Naive thymus-derived CD8-positive, alpha-beta T cell (primary cell): ENCODE measurements at places on chromosomes 7 and 10.

GRCh38 chr10:92761571-92761970, 71.8 kb downstream of the HHEX start:
- H3K36me3 ChIP-seq = peaks cover 3% of the 10 kb centered on the region
- H3K4me3 ChIP-seq = no peak overlapping the region
- H3K27ac ChIP-seq = no peak overlapping the region

GRCh38 chr10:775245-776075, 86.0 kb upstream of the DIP2C start:
- DNase-seq = no peak
- no peaks in the 10 kb centered on the region for H3K36me3 ChIP-seq
- no peak overlapping the region for H3K4me3 ChIP-seq
- no peak overlapping the region for H3K27ac ChIP-seq

DNA sequence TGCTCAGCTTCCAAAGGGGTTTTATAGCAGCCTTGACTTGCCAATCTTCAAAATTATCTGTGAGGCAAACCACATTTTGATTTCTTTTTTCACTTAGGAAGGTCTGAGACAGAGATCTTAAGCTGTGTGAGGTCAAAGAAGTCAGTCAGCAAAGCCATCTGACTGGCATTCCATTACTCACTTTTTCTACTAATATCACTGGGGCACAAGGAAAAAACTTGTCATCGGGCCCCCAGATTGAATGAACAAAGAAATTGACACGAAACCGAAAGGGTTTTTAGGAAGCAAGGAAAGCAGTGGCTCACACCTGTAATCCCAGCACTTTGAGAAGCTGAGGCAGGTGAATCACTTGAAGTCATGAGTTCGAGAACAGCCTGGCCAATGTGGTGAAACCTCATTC, 78.5 kb upstream of the FRMD4A start:
- H3K4me3 ChIP-seq = peak overlapping the region; percentile 26
- peaks cover 21% of the 10 kb centered on the region for H3K4me1 ChIP-seq
- peaks cover 24% of the 10 kb centered on the region for H3K27me3 ChIP-seq

DNA sequence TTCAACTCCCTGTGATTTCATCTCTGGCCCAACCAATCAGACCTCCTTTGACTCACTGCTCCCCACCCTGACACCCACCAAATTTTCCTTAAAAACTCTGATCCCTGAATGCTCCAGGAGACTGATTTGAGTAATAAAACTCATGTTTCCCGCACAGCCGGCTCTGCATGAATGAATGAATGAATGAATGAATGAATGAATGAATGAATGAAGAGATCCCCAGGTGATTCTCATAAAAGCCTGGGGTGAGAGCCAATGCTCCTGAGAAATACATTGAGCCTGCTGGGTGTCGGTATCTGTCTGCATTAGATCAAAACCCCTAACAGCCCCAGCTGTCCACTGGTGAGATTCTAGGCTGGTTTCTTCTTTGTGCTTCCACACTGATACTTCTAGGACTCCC, 58.7 kb downstream of the HTR7 start:
- no peak overlapping the region for H3K27ac ChIP-seq
- peaks cover 9% of the 10 kb centered on the region for H3K36me3 ChIP-seq
- H3K4me3 ChIP-seq = no peak overlapping the region
- H3K4me1 ChIP-seq = no peaks in the 10 kb centered on the region

- peaks cover 39% of the 10 kb centered on the region for H3K27me3 ChIP-seq
- DNase-seq = no peak
- H3K4me1 ChIP-seq = no peaks in the 10 kb centered on the region
- H3K27ac ChIP-seq = no peak overlapping the region
- no peak overlapping the region for H3K4me3 ChIP-seq
- no peaks in the 10 kb centered on the region for H3K36me3 ChIP-seq
These were observed 40.0 kb downstream of the FANK1 start for GRCh38 chr10:125936331-125936730.

DNA sequence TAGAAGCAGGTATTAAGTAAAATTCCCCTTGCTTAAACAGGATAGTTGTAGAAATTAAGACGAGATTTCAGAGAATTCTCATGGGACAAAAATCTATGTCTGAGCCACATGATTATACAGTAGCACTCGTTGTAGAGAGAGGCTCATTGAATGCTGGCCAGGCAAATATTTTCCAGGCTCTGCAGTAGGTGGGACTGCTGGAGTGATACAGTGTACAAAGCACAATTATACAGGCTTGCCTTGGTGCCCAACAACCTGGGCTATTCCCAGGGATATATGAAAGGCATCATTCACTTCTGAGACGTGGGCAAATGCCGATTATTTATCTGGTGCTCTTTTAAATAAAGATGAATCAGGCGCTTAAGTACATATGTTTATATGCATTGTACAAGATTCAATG, 380.6 kb downstream of the PHTF2 start:
- DNase-seq = no peak
- peaks cover 3% of the 10 kb centered on the region for H3K27me3 ChIP-seq
- H3K27ac ChIP-seq = no peak overlapping the region
- H3K36me3 ChIP-seq = no peaks in the 10 kb centered on the region
- H3K4me3 ChIP-seq = no peak overlapping the region
- no peaks in the 10 kb centered on the region for H3K4me1 ChIP-seq

GRCh38 chr10:79028056-79028430, 40.7 kb upstream of the ZMIZ1 start:
- H3K4me1 ChIP-seq = peaks cover 57% of the 10 kb centered on the region
- DNase-seq = no peak

DNA sequence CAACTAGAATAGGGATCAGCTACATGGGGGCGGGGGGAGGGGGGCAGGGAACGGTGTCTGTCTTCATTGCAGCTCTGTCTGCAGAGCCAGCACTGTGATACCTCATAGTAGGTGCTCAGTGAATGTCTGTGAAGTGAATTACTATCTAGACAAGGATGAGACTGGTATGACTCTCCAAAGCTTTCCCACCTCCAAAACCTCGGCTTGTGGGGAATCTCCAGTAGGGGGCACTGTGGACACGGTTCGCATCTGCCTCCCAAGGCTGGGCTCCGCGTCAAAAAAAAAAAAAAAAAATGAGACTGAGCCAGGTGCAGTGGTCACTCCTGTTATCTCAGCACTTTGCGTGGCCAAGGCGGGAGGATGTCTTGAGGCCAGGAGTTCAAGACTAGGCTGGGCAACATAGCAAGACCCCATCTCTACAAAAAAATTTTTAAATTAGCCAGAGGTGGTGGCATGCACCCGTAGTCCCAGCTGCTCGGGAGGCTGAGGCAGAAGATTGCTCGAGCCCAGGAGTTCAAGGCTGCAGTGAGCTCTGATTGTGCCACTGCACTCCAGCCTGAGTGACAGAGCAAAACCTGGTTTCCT, 9.6 kb downstream of the TRIM56 start:
- no peak overlapping the region for H3K27ac ChIP-seq
- peaks cover 6% of the 10 kb centered on the region for H3K36me3 ChIP-seq
- H3K27me3 ChIP-seq = no peaks in the 10 kb centered on the region
- peaks cover 30% of the 10 kb centered on the region for H3K4me1 ChIP-seq
- no peak for DNase-seq

DNA sequence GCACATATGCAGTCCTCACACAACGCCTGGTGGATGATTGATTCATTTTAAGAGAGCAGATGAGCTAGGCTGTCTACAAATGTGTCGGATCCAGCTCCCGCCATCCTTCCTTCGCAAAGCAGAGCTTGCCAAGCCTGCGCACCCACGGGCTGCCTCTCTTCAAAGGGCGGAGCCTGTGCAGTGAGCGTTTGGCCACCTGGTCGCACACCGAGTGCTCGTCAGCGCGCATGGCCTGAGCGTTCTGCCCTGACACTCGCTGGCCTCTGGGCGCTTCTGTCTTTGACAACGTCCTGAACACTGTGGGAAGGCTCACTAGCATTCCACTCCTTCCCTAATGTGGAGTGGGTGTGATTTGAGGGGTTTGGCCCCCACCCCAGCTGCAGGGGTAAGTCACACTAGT, 47.1 kb upstream of the TMEM72 start:
- peaks cover 30% of the 10 kb centered on the region for H3K27me3 ChIP-seq
- no peak for DNase-seq
- H3K27ac ChIP-seq = no peak overlapping the region
- no peaks in the 10 kb centered on the region for H3K36me3 ChIP-seq

GRCh38 chr7:106060394-106060920, 51.7 kb downstream of the SYPL1 start:
- H3K27ac ChIP-seq = no peak overlapping the region
- H3K4me3 ChIP-seq = no peak overlapping the region
- H3K27me3 ChIP-seq = no peaks in the 10 kb centered on the region

- H3K36me3 ChIP-seq = no peaks in the 10 kb centered on the region
- H3K27ac ChIP-seq = no peak overlapping the region
- H3K27me3 ChIP-seq = no peaks in the 10 kb centered on the region
- H3K4me1 ChIP-seq = no peaks in the 10 kb centered on the region
These were observed 28.8 kb downstream of the TSPAN15 start for GRCh38 chr10:69480068-69480412.

DNA sequence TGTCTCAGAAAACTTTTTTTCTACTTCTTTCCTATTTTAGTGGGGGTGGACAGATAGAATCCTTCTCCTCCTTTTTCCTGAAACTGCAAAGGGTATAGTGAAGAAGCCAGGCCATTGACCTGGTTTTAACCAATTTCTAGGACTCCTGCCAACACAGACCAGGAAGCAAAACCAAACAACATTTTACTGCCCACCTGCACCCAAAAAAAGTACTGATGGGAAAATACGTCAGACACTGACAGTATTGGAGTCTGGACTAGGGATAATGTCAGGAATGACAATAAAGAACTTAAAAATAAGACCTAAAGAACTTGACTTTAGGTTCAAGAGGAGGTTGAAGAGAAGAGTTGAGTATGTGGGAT, 5.0 kb upstream of the STEAP4 start:
- no peak overlapping the region for H3K4me3 ChIP-seq
- no peak overlapping the region for H3K27ac ChIP-seq
- H3K4me1 ChIP-seq = peaks cover 3% of the 10 kb centered on the region

- no peaks in the 10 kb centered on the region for H3K27me3 ChIP-seq
- no peak overlapping the region for H3K4me3 ChIP-seq
- H3K4me1 ChIP-seq = no peaks in the 10 kb centered on the region
- no peak for DNase-seq
- peak overlapping the region; percentile 78 for H3K27ac ChIP-seq
These were observed 46.4 kb upstream of the ZNF746 start for GRCh38 chr7:149544028-149544427.

DNA sequence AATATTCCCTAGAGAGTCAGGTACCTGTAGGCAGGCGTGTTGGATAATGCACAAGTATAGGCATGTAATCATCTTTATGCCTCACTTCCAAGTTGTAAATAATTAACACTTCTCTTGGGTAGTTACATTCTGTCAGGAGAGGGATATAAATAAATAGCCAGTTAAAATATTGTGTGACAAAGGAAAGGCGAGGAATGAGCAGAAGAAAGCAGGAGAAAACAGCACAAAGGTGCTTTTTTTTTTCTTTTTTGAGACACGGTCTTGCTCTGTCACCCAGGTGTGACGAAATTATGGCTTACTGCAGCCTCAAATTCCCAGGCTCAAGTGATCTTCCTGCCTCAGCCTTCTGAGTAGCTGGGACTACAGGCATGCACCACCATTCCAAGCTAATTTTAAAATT, 99.2 kb upstream of the LYZL2 start:
- H3K36me3 ChIP-seq = no peaks in the 10 kb centered on the region
- DNase-seq = no peak
- no peak overlapping the region for H3K27ac ChIP-seq
- H3K4me1 ChIP-seq = no peaks in the 10 kb centered on the region

- H3K36me3 ChIP-seq = no peaks in the 10 kb centered on the region
- H3K27me3 ChIP-seq = no peaks in the 10 kb centered on the region
- H3K4me3 ChIP-seq = no peak overlapping the region
- no peak for DNase-seq
These were observed 98.0 kb upstream of the GATA3 start for GRCh38 chr10:7956508-7956907.

DNA sequence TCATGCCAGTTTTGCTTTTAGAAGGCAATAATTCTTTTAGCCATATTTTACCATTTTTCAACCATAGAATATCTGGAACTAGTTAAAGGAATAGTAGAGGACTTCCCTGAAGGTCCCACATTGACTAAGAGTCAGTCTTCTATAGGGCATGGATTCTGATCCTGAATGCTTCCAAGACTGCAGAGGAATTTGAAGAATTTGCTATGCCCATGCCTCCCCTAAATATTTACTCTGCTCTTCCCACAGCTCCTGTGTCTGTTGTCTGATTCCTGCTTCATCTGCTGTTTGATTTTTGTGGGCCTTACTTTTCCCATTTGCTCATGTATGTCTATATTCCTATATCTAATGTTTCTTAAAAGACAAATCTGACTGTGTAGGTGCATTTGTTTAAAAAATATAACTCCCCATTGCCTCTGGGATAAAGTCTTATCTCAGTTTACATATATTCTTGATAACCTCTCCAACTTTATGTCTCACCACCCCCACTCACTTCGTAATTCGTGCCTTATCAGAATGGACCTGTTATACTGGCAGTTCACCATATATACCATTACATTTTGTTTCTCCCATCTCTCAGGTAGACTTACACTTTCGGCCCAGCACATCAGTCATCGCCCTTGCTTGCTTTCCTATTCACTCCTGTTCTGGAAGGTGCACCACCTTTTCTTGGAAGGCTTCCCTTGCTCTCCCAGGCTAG, 33.9 kb downstream of the LRRC4 start:
- H3K27me3 ChIP-seq = no peaks in the 10 kb centered on the region
- peaks cover 14% of the 10 kb centered on the region for H3K36me3 ChIP-seq
- no peak for DNase-seq
- no peak overlapping the region for H3K27ac ChIP-seq
- peaks cover 17% of the 10 kb centered on the region for H3K4me1 ChIP-seq
